Muscle of leg (tissue), 16 donors: ENCODE measurements at places on chromosomes 2 and 18. TPM values are rescaled to one million over a fixed set of nuclear protein-coding genes. Genes with fewer than 3 reads are reported as not detected.
A peak's percentile ranks its signal among the peaks of the same experiment; 100 is the strongest.

GRCh38 chr18:59268721-59269562 is 4.3 kb downstream of the RAX start:
- peaks cover 92% of the 10 kb centered on the region for H3K27me3 ChIP-seq
- H3K27ac ChIP-seq = no peak overlapping the region
- peaks cover 30% of the 10 kb centered on the region for H3K4me1 ChIP-seq
- no peaks in the 10 kb centered on the region for H3K36me3 ChIP-seq

DNA sequence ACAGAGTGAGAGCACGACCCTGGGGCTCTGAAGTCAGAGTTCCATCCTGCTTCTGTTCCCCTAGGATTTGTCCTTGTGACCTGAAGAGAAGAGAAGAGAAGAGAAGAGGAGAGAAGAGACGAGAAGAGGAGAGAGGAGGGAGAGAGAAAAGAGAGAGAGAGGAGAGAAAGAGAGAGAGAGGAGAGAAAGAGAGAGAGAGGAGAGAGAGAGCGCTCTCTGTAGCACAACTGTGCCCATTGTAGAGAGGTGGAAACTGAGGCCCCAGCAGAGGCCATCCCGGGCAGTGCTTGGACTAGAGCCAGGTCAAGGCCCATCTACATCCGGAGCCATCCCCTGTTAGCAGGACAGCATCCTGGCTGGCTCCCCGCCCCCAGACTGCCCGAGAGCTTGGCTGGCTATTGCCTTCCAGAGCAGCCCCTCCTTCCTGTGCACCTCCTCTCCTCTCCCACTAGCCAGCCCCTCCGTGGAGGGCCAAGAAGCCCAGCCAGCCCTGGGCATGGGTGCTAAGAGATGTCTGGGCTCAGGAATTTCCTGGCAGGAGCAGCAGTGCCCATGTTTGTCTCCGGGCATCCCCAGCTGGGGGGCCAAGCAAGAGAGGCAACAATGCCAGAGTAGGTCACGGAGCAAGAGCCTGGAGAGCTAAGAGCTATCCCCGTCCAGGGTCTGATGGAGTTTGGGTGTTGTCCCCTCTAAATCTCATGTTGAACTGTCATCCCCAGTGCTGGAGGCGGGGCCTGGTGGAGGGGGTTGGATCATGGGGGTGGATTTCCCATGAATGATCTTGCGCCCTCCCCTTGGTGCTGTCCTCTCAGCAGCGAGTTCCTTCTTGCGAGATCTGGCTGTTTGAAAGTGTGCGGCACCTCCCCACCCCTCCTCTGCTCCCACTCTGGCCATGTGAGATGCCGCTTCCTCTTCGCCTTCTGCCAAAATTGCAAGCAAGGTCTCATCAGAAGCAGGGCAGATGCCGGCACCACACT is 18.2 kb upstream of the GPR55 start:
- H3K27ac ChIP-seq = no peak overlapping the region
- peaks cover 2% of the 10 kb centered on the region for H3K27me3 ChIP-seq
- no peak overlapping the region for H3K4me3 ChIP-seq
- no peaks in the 10 kb centered on the region for H3K36me3 ChIP-seq

DNA sequence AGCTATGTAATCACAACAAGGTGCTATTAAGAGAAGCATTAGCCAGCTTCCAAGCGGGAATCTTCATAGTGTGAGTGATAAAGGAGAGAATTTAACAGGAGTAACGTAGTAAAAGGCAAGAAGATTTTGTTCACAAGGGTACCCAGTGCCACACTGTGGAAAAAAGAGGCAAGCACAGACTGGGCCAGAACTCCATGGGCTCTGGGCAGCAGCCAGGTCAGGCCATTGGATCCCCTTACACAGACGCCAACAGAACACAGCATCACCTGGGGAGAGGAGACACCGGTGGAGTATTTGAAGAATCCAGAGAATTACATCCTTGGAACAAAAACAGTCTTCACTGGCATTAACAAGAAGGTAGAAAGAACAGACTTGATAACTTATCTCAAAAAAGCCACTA is 21.2 kb downstream of the AMER3 start:
- H3K4me1 ChIP-seq = no peaks in the 10 kb centered on the region
- no peak overlapping the region for H3K27ac ChIP-seq
- no peaks in the 10 kb centered on the region for H3K36me3 ChIP-seq
- DNase-seq = no peak

GRCh38 chr18:59929621-59930295 is 30.0 kb downstream of the PMAIP1 start:
- H3K27ac ChIP-seq = no peak overlapping the region
- DNase-seq = no peak
- no peaks in the 10 kb centered on the region for H3K36me3 ChIP-seq

- peaks cover 16% of the 10 kb centered on the region for H3K36me3 ChIP-seq
- no peak overlapping the region for H3K27ac ChIP-seq
- H3K4me1 ChIP-seq = no peaks in the 10 kb centered on the region
- no peak for DNase-seq
Observed at GRCh38 chr2:23753291-23754010, 173.5 kb downstream of the ATAD2B start.

GRCh38 chr18:24230766-24231165 is 91.9 kb downstream of the CABYR start:
- H3K4me1 ChIP-seq = peaks cover 5% of the 10 kb centered on the region
- no peaks in the 10 kb centered on the region for H3K27me3 ChIP-seq
- H3K4me3 ChIP-seq = no peak overlapping the region
- DNase-seq = no peak
- no peak overlapping the region for H3K27ac ChIP-seq
- peaks cover 10% of the 10 kb centered on the region for H3K36me3 ChIP-seq

- H3K36me3 ChIP-seq = no peaks in the 10 kb centered on the region
- no peak for DNase-seq
Observed at GRCh38 chr2:164438490-164439205, 182.6 kb downstream of the GRB14 start.

DNA sequence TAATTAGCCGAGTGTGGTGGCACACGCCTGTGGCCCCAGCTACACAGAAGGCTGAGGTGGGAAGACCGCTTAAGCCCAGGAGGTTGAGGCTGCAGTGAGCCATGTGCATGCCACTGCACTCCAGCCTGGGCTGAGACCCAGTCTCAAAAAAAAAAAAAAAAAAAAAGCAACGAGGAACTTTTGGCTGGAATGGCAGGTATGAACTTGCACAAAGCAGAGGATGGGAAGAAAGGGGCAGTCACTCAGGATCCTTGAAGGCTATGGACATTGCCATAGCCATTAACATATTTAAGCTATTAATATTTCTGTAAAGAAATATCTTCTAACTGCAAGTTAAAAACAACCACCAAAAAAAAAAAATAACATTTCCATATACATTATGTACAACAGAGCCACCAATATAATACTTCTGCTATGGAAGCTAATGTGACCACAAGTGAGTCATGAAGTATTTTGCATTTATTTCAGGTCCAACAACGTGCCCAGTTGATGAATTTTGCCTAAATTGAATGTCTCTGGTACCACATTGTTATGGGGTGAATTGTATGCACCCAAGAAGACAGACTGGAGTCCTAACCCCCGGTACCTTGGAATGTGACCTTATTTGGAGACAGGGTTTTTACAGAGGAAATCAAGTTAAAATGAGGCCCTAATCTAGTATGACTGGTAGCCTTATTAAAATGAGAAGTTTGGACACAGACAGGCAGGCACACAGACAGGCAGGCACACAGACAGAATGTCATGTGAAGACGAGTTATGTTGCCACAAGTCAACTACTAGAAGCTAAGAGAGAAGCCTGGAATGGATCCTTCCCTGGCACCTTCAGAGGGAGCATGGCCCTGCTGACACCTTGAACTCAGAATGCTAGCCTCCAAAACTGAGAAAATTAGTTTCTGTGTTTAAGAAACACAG is 102.8 kb downstream of the RBMS1 start:
- no peak overlapping the region for H3K4me3 ChIP-seq
- no peaks in the 10 kb centered on the region for H3K27me3 ChIP-seq
- DNase-seq = no peak
- no peak overlapping the region for H3K27ac ChIP-seq
- no peaks in the 10 kb centered on the region for H3K36me3 ChIP-seq

GRCh38 chr2:159891917-159892730 is 94.1 kb upstream of the CD302 start:
- H3K36me3 ChIP-seq = no peaks in the 10 kb centered on the region
- no peaks in the 10 kb centered on the region for H3K4me1 ChIP-seq
- no peak overlapping the region for H3K4me3 ChIP-seq
- peak; percentile 7 for DNase-seq

- DNase-seq = no peak
- no peaks in the 10 kb centered on the region for H3K27me3 ChIP-seq
- no peak overlapping the region for H3K27ac ChIP-seq
- peaks cover 11% of the 10 kb centered on the region for H3K4me1 ChIP-seq
Observed at GRCh38 chr2:206799083-206799482, 33.7 kb downstream of the FASTKD2 start.

DNA sequence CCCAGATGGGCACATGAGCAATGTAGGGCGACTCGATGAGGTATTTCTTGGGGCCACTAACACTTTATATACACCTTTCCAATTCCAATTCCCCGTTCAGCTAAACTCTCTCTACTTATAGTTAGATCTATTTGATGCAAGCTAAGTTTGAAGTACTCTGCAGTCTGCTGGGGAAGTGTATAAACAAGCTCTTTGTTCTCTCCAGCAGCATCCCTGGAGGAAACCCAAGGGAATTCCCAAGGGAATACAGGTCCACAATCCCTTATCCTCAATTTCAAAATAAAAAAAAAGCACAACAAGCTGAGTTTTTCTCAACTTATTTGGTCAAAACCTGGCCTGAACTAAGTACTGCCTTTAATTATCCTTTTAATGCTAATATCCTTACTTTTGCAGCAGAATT is 433.3 kb downstream of the NBAS start:
- H3K36me3 ChIP-seq = no peaks in the 10 kb centered on the region
- no peak overlapping the region for H3K27ac ChIP-seq
- H3K4me3 ChIP-seq = no peak overlapping the region
- H3K27me3 ChIP-seq = no peaks in the 10 kb centered on the region

GRCh38 chr18:73945130-73945792 is 202.4 kb downstream of the FBXO15 start:
- no peaks in the 10 kb centered on the region for H3K4me1 ChIP-seq
- H3K4me3 ChIP-seq = no peak overlapping the region
- no peak overlapping the region for H3K27ac ChIP-seq
- no peaks in the 10 kb centered on the region for H3K27me3 ChIP-seq

- no peaks in the 10 kb centered on the region for H3K36me3 ChIP-seq
- H3K4me1 ChIP-seq = no peaks in the 10 kb centered on the region
- no peaks in the 10 kb centered on the region for H3K27me3 ChIP-seq
- no peak overlapping the region for H3K27ac ChIP-seq
- H3K4me3 ChIP-seq = no peak overlapping the region
- no peak for DNase-seq
Observed at GRCh38 chr2:185979546-185980071, 241.0 kb downstream of the FSIP2 start.

- H3K36me3 ChIP-seq = no peaks in the 10 kb centered on the region
- no peaks in the 10 kb centered on the region for H3K4me1 ChIP-seq
- H3K4me3 ChIP-seq = no peak overlapping the region
- H3K27me3 ChIP-seq = no peaks in the 10 kb centered on the region
Observed at GRCh38 chr18:52844323-52844722, 504.3 kb downstream of the DCC start.

DNA sequence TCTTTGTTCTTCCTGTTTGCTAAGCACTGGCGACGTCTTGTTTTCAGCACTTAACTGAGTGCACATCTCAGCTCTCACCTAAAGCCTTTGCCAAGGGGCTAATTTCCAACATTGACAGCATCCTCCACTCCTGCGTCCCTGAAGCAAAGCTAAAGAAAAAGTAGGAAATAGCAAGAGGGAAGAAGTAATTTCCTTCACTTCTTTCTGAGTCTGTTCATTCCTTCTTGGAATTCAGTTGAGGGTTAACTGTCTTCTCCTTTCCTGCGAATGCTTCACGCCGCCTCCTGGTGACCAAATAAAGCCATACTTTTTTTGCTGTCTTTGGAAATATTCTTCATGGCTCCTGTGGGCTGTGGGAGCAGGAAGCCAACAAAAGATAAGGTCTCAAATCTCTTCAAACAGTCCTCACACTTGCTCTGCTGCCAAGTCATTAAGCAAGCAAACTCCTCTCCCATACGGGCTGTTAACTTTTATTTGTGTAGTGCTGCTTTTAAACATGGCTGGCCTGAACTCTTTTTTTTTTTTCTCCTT is 100.9 kb downstream of the DPP10 start:
- H3K27me3 ChIP-seq = no peaks in the 10 kb centered on the region
- H3K4me1 ChIP-seq = no peaks in the 10 kb centered on the region
- H3K36me3 ChIP-seq = no peaks in the 10 kb centered on the region
- peak overlapping the region; percentile 4 for H3K27ac ChIP-seq

- H3K27ac ChIP-seq = no peak overlapping the region
- H3K36me3 ChIP-seq = peaks cover 69% of the 10 kb centered on the region
- peaks cover 15% of the 10 kb centered on the region for H3K4me1 ChIP-seq
- no peak for DNase-seq
- no peaks in the 10 kb centered on the region for H3K27me3 ChIP-seq
Observed at GRCh38 chr18:80044072-80044471, 9.8 kb downstream of the RBFA start.

DNA sequence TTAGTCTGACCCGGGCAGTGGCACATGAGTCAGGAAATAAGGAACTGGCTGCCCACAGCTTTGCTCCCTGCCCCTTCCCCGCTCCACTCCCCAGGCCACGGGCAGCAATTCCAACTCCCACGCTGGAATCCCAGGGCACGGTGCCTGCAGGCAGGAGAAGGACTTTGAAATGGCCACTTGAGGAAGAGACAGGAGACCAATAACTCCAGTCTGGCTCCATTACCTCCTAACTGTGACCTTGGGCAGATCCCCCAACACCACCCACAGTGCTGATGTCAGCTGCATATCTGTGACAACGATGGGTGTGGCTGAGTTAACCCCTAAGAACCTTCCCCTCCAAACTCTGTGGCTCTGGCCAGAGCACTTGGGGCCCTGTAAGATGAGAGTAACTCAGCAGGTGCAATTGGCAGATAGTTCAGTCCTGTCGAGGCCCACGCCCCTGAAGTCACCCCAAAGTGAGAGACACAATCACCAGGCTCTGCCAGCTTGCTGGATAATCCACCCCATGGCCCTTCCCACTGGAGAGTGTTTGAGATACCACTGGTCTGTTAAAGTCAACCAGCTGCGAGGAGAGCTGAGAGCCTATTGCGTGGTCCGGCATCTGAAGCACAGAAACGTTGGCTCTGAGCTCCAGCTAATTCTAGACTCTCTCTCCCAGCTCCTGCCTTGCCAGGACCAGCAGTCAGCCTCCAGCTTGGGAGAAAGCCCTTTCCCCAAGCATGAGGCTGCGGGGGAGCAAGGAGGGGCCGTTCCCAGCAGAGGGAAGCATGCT is 175.2 kb downstream of the TNS1 start:
- no peaks in the 10 kb centered on the region for H3K27me3 ChIP-seq
- no peak overlapping the region for H3K4me3 ChIP-seq
- peaks cover 77% of the 10 kb centered on the region for H3K36me3 ChIP-seq
- peaks cover 62% of the 10 kb centered on the region for H3K4me1 ChIP-seq
- DNase-seq = peak; percentile 80

- no peak overlapping the region for H3K4me3 ChIP-seq
- DNase-seq = peak; percentile 83
- H3K27ac ChIP-seq = no peak overlapping the region
- H3K27me3 ChIP-seq = no peaks in the 10 kb centered on the region
- no peaks in the 10 kb centered on the region for H3K36me3 ChIP-seq
Observed at GRCh38 chr2:187991389-187991788, 300.3 kb upstream of the GULP1 start.

Gene UPP2
- not detected for polyA plus RNA-seq

Gene CHRNG
- 75.0 TPM for polyA plus RNA-seq

Gene SIX3
- polyA plus RNA-seq = not detected
